Glutamatergic neuron (in vitro differentiated cells): ENCODE measurements at places on chromosomes 16 and 17. TPM values are rescaled to one million over a fixed set of nuclear protein-coding genes. Genes with fewer than 3 reads are reported as not detected.

Gene PRR11
- total RNA-seq = 9.6 TPM

Gene NOXO1
- total RNA-seq = 1.3 TPM

Gene CCL11
- not detected for total RNA-seq

Gene PRSS36
- 0.61 TPM for total RNA-seq
